ENCODE measurements at places on chromosomes 3 and 15.
A peak's percentile ranks its signal among the peaks of the same experiment; 100 is the strongest.

GRCh38 chr3:69936266-69936665 lies 63.3 kb upstream of the SAMMSON start:
- no peak for DNase-seq

- no peak for DNase-seq
These were observed 11.9 kb upstream of the TF start for GRCh38 chr3:133734305-133734704.

- DNase-seq: no peak
These were observed 1081.1 kb downstream of the NAALADL2 start for GRCh38 chr3:175940243-175940642.

- DNase-seq: no peak
These were observed 23.1 kb upstream of the CHD2 start for GRCh38 chr15:92877000-92877399.

GRCh38 chr3:149494022-149494758 lies 19.7 kb downstream of the TM4SF4 start:
- DNase-seq: peak; percentile 77

DNA sequence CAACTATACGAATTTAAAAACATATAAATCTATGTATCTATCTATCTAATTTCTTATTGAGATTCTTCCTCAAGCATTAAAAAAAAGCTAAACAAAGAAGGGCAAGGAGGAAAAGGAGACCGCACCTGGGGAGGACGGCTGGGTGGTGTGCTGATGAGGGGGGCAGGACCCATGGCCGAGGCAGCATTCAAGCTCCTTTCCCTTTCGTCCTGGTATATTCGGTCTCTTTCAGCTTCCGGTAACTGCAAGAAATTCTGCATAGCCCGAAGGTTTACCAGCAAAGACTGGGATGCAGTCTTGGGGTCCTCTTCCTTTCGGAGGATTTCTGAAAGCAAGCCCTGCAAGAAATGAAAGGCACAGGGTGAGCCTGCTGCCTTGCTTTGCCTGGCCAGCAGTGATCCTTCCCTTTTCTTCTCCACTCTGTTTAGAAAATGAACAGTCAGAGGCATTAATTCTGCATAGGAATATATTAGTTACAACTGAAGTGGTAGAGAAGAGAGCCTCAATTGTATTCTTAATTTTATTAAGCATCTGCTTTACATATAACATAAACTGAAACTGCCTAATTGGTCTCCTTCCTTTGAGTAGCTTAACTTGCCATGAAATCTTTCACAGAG lies 38.8 kb downstream of the SATB1 start:
- DNase-seq: no peak

DNA sequence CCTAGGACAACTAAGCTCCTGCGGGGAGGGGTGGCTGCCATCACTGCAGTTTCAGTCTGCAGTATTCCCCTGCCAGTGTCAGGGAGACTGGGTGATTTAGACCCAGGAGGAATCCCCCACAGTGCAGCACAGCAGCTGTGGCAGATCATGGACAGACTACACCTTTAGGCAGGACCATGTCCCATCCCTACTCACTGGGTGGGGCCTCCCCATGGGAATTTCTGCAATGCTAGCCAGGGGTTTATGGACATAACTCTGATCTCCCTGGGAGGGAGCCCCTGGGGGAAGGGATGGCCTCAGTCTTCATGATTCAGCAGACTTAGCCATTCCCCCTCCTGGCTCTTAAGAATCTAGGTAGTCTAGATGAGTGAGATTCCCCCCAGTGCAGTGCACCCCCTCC lies 130.1 kb upstream of the STAC start:
- no peak for DNase-seq

DNA sequence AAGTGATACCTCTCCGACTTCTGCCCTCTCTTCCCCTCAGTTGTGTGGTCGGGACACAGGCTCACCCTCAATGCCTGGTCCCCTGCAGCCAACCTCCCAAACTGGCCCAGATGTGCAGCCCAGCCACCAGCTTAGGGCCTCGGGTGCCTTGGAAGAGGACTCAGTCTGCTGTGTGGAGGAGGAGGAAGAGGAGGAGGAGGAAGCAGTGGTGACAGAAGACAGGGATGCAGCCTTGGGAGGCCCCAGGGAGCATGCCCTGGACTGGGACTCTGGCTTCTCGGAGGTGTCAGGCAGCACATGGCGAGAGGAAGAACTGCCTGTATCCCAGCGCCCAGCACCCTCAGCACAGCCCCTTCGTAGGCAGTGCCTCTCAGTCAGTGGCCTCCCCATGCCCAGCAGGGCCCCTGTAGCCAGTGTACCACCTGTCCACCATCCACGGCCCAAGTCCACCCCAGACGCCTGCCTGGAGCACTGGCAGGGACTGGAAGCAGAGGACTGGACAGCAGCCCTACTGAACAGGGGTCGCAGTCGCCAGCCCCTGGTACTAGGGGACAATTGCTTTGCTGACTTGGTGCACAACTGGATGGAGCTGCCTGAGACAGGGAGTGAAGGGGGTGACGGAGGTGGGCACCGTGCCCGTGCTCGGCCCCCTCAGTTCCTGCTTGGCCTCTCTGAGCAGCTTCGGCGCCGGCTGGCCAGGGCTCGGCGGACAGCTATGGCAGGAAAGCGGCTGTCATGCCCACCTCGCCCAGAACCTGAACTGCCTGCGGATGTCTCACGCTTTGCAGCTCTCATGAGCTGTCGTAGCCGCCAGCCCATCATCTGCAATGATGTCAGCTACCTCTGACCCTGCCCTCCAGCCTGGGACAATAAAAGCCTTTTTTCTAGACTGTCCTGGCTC lies 1.3 kb downstream of the INKA1 start:
- DNase-seq: peak; percentile 64

- DNase-seq: no peak
These were observed 62.2 kb downstream of the MB21D2 start for GRCh38 chr3:192855434-192855833.

DNA sequence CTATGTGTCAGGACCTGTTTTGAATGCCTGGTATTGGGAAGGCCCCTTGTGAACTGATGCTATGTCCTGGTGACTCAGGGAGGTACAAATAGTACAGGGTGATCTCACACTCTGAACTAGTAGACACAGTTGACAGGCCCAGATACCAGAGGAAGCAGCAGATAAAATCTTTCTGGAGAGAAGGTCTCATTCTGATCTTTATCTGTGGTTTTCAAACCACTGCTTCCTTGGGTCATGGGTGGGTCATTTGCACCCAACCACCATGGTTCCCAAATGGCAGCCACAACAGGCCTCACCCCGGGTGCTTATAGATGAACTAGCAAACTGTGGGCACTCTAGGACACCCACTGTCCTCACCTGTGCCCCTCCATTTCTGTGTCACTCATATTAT lies 43.4 kb downstream of the PXYLP1 start:
- no peak for DNase-seq

- no peak for DNase-seq
These were observed 22.3 kb downstream of the TM6SF1 start for GRCh38 chr15:83129791-83130190.

- no peak for DNase-seq
These were observed 36.4 kb upstream of the EIF3J start for GRCh38 chr15:44500555-44500954.

Measured in mucosa of descending colon (tissue), 3 donors.